ENCODE measurements at places on chromosomes 3 and 15.

GRCh38 chr3:112319516-112320276 lies 13.3 kb upstream of the CD200 start:
- no peak for DNase-seq

DNA sequence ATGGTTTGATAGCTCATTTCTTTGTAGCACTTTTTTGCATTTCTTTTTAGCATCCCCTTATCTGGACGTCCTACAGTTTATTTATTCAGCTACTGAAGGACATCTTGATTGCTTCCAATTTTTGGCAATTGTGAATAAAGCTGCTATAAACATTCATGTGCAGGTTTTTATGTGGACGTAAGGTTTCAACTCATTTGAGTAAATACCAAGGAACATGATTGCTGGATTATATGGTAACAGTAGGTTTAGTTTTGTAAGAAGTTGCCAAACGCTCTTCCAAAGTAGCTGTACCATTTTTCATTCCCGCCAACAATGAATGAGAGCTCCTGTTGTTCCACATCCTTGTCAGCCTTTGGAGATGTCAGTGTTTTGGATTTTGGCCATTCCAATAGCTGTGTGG lies 29.5 kb upstream of the ACTL6A start:
- DNase-seq: no peak

GRCh38 chr3:3906171-3906570 lies 106.9 kb downstream of the LRRN1 start:
- no peak for DNase-seq

DNA sequence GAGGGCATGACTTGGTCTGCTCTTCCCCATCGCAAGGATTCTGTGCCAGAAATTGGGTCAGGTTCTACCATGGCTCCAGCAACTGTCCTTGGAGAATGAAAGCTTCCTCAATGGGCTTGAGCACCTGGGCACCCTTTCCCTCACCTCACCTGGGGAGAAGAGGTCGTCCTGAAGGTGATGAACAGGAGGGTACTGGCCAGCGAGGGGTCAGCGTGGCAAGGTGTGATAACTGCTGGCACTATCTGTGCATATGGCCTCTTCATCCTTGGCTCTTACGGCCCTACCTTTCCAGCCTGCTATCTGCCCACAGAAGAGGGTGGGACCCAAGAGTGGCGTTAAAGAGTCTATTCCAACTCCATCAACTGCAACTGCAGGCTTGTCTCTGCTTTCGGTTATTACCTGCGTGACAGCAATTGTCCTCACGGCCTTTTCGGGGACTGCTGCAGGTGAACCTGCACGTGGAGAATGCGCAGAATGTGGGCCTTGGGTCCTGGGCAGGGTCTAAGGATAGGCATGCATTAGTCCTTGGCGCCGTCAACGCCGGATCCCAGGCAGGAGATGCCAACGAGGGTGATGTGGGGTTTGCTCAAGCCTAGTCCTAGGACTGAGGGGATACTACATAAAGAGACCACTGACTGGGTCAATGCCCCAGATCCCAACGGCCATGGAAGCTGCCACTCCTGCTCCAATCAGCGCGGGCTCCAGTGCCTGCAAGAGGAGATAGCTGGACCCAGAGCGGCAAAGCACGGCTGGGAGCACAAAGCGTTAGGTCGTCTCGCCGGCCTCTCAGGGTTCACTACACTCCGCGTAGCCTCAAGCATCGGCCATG lies 625 bp upstream of the RBM15B start:
- DNase-seq: no peak

DNA sequence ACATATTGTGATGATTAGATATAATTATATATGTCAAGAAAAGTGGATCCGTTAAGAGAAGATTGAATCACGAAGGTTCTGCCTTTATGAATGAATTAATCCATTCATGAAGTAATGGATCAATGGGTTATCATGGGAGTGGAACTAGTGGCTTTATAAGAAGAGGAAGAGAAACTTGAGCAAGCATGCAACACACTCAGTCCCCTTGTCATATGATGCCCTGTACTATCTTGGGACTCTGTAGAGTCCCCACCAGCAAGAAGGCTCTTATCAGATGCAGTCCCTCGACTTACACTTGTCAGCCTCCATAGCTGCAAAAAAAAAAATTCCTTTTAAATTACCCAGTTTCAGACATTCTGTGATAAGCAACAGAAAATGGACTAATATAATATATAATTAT lies 301.9 kb downstream of the RAP2B start:
- DNase-seq: no peak

GRCh38 chr15:56351957-56352506 lies 13.2 kb upstream of the TEX9 start:
- DNase-seq: no peak

- DNase-seq: no peak
These were observed 66.5 kb downstream of the NME9 start for GRCh38 chr3:138263104-138263503.

GRCh38 chr3:20197775-20198174 lies 11.8 kb upstream of the SGO1 start:
- no peak for DNase-seq

DNA sequence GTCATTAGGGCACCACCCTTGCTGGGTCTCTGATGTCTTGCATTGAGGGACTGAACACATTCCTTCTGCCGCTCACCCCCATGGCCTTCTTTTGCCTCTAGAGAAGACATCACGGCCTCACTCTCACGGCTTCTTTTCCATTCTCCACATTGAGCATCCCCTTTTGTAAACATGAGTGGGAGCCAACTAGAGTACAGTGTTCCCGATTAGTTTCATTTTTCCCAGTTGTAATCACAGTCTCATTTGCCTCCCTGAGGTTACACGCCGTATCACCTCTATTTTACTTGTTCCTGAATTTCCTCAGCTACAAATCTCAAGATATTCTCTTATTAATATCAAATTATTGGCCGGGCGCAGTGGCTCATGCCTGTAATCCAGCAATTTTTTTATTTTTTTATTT lies 17.5 kb downstream of the USP13 start:
- DNase-seq: no peak

GRCh38 chr3:32685543-32686185 lies 676 bp downstream of the CNOT10 start:
- no peak for DNase-seq

DNA sequence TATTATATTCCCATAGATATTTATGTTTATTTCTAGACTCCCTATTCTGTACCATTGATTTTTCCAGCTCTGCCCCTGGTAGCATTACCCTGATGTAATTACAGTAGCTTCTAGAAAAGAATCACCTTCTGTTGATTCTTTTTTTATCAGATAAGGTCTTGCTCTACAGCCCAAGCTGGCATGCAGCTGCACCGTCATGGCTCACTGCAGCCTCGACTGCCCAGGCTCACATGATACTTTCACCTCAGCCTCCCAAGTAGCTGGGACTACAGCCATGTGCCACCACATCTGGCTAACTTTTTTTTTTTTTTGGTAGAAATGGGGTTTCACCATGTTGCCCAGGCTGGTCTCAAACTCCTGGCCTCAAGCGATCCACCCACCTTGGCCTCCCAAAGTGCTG lies 41.8 kb downstream of the SLC24A1 start:
- no peak for DNase-seq

DNA sequence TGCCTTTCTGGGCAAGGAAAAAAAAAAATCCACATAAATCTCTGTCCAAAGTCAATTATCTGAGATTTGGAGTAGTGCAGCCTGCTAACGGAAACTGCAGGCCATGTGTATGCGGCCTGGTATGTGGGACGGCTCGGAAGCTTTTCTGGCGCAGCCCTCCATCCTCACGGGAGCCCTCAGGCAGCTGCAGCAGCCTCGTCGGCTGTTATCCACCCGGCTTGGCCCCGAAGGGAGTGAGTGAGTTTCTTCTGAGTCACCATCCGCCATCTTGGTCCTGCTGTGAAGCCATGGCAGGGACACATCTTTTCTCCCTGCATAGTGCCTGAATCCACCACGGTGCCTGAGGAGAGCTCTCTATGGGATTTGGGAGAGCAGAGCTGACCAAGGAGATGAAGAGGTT lies 62.8 kb downstream of the POLR2M start:
- no peak for DNase-seq
